Activated CD4-positive, alpha-beta T cell treated with anti-CD3 and anti-CD28 coated beads, Interleukin-10, Interleukin-2, amounts not matched to agents 100 ng/mL and 50 ng/mL, durations not matched to agents 16 hours and 8 hours (primary cell): ENCODE measurements at places on chromosomes 1 and 21.
A peak's percentile ranks its signal among the peaks of the same experiment; 100 is the strongest.

- no peak for DNase-seq
Observed at GRCh38 chr1:3658231-3658615, 5.9 kb downstream of the TP73 start.

DNA sequence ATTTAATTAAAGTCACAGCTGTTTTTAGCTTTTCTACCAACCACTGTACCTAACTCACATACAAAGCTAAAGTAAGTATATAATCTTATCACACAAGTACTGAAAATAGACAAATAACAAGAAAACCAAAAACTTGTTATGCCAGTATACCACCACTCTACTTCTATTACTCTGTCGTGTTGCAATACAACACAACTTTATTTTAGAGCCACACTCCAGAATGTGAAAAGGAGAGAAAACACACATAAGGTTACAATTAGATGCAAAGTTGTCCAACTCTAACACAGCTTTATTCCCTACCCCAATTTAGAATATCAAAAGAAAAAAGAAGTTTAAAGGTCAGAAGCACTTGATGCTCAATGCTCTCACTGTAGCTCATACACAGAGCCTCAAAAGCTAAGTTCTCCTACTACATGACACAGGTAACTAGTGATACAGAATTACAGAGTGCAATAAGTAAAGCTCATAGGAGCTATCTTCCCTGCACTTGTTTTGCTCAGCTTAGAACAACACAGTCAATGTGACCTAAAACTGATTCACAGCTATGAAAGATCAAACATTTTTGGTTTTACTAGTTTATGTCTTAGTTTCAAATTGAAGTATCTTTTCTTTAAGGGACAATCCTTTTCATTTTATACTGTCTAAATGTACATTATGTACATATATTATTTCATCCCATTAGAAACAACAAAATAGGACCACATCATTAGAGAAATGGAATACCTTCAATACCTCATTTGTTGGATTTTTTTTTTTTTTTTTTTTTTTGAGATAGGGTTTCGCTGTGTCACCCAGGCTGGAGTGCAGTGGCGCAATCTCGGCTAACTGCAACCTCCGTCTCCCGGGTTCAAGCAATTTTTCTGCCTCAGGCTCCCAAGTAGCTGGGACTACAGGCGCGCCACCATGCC is 29.2 kb downstream of the EYA3 start:
- peak; percentile 56 for DNase-seq

- DNase-seq, result no peak
Observed at GRCh38 chr1:6581561-6582305, 1.9 kb downstream of the ZBTB48 start.

GRCh38 chr1:53410100-53410541 is 49.1 kb upstream of the DMRTB1 start:
- DNase-seq, result peak; percentile 23

GRCh38 chr1:205227584-205228013 is at the start of gene TMCC2:
TMCC2 (plus strand) TSS chr1:205227946; CDS start chr1:205228565, 619 bp downstream.
- DNase-seq, result peak; percentile 88

- no peak for DNase-seq
Observed at GRCh38 chr1:26044971-26045721, 772 bp downstream of the SLC30A2 start.

DNA sequence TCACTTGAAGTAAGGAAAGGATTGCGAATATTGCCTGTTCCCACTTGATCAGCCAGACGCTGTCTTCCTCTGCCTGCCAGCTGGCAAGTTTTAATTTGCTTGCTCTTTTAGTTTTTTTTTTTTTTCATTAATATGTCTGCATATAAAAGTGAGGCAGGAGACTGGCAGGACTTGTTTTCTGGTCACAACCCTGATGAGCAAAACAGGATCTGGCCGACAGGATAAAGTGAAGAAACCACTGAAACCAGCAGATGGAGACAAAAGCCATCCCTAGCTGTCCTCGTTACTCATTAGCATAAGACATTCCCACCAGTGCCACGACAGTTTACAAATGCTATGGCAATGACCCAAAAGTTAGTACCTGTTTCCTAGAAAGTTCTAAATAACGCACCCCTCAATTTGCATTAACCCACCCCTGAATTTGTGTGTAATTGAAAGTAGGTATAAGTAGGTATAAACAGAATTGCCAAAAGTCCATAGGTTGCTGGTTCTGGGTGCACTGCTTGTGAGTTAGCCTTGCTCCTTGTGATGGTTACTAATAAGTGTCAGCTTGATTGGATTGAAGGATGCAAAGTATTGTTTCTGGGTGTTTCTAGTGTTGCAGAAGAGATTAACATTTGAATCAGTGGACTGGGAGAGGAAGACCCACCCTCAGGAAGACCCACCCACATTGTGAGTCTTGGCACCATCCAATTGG is 60.8 kb downstream of the ZNF684 start:
- peak; percentile 31 for DNase-seq

DNA sequence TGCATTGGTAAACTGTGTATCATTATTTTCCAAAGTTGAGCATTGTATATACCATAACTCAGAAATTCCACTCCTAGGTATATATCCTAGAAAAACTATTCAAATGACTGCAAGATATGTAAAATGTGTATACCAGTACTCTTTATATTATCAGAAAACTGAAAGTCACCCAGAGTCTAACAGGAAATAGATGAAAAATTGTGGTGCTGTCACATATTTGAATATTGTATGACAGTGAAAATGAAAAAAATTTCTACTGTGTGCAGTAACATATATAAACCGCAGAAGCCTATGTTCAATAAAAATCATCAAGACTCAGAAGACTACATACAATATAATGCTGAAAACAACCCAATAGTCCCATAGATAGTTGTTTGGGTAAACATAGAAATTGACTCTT is 74.4 kb upstream of the LYPLAL1 start:
- DNase-seq, result no peak

DNA sequence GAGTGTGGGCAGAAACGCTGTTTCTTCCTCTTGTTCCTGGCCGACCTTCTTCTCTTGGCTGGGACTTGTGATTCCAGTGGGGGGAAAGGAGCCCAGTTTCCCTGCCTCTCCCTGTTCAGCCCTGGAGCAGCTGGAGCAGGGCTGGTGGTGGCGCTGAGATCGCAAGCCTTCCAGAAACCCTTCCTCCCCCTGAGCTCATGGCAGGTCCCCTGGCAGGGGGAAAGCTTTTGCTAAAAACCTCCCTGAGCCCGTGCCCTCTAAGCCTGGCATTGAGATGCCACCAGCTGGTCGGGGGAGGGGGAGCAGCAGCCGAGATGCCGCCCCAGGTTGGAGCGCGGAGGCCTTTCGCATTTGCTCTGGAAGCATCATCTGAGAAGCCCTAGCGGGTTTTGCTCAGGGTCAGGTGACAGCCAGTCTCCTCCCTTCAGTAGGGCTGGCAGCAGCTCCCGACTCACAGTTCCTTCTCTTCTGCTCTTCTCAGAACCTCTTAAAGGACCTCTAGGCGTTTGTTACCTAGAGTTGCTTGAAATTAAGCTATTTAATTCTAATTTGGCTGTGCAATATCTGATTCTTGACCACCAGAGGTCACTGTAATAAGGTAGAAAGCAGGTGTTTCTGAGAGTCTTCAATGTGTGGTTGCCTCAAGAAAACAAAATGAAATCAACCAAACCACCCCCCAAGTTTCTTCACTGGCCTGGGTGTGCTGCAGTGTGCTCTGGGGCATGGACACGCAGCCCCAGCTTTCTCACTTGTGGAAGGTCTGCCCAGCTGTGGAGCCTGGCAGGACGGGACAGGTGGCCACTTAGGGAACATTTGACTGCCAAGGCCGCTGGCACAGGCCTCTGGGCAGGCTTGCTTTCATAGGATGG is 257.3 kb downstream of the CAMTA1 start:
- peak; percentile 19 for DNase-seq

- peak; percentile 57 for DNase-seq
Observed at GRCh38 chr1:2554621-2555387, 1.4 kb upstream of the TNFRSF14 start.

GRCh38 chr1:174746024-174746808 is 253.5 kb upstream of the CACYBP start:
- no peak for DNase-seq

GRCh38 chr21:42465803-42466127 is 30.3 kb downstream of the RSPH1 start:
- no peak for DNase-seq

GRCh38 chr1:71417421-71417820 is 336.6 kb upstream of the ZRANB2 start:
- no peak for DNase-seq

- DNase-seq, result no peak
Observed at GRCh38 chr1:10900251-10900651, 103.8 kb upstream of the CASZ1 start.

DNA sequence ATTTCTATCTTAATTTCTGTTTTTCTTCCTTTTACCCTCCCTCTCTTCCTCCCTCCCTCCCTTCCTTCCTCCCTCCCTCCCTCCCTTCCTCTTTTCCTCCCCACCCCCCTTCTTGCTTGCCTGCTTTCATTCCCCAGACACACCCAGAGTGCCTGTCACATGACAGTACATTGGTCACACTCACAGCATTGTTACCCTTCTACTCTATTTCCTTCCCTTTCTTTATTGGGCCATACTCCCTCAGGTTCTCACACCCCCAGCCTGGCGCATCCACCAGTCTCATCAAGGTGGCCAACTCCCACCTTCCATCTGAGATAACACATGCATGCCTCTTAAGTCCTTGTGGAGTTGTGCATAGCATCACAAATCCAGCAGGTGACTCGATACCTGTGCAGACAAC is 10.9 kb downstream of the TMPRSS3 start:
- no peak for DNase-seq

DNA sequence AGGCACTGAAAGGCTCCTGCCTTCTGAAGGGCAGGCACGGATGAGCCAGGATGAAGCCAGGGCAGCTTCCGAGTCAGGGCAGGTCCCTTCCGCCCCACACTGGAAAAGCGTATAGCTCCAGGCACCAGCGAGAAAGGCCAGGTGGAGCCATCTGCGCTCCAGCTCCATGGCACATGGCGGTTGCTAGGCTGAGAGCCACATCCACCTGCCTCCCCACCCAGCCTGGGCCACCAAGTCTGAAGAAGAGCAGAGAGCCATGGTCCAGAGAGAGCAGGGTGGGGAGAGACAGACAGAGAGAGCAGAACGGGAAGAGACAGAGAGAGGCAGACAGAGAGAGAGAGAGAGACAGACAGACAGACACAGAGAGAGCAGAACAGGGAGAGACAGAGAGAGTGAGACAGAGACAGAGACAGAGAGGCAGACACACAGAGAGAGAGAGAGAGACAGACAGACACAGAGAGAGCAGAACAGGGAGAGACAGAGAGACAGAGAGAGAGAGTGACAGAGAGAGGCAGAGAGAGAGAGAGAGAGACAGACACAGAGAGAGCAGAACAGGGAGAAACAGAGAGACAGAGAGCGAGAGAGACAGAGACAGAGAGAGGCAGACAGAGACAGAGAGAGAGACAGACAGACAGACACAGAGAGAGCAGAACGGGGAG is 5.2 kb downstream of the FNDC10 start:
- DNase-seq, result no peak

- peak; percentile 87 for DNase-seq
Observed at GRCh38 chr1:155989242-155990004, 11.1 kb upstream of the ARHGEF2 start.

DNA sequence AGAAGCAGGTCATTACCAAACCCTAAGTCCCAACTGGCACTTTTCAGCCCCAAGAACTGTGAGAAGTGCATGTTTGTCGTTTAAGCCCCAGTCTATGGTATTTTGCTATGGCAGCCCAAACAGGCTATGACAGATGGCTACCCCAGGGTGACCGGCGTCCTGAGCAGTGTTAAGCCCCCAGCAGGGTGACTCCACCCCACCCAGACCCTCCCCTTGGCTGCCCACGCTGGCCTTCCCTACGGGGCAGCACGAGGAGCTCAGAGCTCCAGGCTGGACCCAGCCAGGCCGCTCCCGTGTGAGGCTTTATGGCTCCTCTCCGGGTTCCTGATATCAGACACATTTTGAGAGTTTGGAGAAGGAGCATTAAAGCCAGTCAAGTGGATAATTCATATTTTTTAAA is 684.0 kb downstream of the PTPRU start:
- no peak for DNase-seq
